Hepatic stellate cell (primary cell): ENCODE measurements at places on chromosomes 6 and 20.

GRCh38 chr20:20706285-20706684, 6.2 kb downstream of the RALGAPA2 start:
- no peak for DNase-seq

GRCh38 chr20:13121840-13122515, 99.1 kb upstream of the ISM1 start:
- no peak for DNase-seq

GRCh38 chr6:107209406-107210305, 94.3 kb upstream of the BEND3 start:
- no peak for DNase-seq

- DNase-seq, result peak; percentile 59
Measured at GRCh38 chr20:18632196-18632789, 44.4 kb downstream of the DTD1 start.

- DNase-seq, result no peak
Measured at GRCh38 chr6:39289490-39289889, 24.7 kb downstream of the KCNK17 start.

DNA sequence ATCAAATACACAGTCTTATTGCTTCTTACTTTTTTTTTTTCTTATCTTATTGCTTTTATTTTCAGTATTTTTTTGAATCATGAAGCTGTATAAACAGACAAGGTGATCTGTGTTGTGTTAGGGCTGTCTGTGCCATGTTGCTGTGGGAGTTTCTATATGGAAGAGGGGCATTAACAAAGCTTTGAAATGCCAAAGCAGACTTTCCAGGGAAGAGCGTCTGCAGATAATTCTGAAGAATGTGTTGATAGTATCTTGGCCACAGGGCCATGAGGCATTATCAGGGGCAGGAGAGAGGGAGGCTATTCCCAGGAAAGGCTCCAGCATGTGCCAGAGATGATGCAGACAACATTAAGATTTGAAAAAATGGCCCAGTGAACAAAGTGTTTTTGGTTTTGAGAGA, 354.5 kb downstream of the UTRN start:
- no peak for DNase-seq

- no peak for DNase-seq
Measured at GRCh38 chr20:25287631-25288290, 39.9 kb downstream of the PYGB start.

DNA sequence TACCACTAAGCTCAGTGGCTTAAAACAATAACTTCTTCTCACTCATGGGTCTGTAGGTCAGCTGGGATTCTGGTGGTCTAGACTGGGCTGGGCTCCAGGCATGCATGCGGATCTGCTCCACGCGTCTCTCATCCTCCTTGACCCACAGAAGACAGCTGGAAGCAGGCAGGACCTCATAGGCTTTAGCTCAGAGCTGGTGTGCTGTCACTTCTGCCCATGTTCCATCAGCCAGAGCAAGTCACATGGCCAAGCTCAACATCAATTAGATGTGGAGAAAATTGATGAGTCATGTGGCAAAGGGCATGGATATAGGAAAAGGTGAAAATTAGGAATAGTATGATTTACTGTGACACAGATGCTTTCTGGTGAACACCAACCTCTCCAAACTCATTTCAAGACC, 57.4 kb upstream of the PSMF1 start:
- DNase-seq, result no peak

- peak; percentile 31 for DNase-seq
Measured at GRCh38 chr6:50791900-50792508, 26.7 kb upstream of the TFAP2B start.

- DNase-seq, result peak; percentile 47
Measured at GRCh38 chr6:52399511-52400312, 20.4 kb upstream of the EFHC1 start.
